ENCODE measurements at places on chromosomes 7 and 10.

DNA sequence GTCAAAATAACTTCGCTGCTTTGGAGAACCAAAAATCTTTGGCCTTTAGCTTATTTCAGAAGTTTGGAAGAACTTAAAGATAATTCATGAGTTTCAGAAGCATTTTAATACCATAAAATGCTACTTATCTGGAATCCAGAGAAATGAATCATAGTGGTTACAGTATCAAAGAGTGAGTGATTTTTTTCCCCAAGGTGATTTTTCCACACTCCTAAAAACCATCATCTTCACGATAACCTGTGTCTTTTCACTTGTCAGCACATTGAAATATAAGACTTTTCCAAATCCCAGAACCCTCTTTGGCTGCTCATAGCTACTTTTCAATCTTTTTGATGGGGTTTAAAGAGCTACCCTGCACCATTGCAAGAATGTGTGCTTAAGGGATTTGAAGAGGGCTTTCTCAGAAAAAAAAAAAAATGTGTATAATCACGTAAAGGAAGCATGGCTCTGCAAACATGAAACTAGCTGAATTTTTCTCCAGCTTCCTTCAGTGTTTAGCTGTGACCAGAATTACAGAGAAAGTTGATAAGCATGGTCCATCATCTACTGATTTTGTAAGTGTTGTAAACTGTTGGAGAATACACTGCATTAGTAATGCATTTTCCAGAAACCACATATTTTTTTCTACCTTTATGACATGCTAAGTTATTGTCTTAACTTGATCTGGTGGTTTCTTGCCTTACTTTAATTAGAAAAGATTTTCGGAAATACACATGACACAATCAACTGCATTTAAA is 134.9 kb downstream of the BICC1 start:
- no peak for DNase-seq

- DNase-seq, result no peak
These were observed 26.0 kb upstream of the MCU start for GRCh38 chr10:72665925-72666324.

GRCh38 chr7:114822131-114822530 is 99.8 kb upstream of the MDFIC start:
- no peak for DNase-seq

DNA sequence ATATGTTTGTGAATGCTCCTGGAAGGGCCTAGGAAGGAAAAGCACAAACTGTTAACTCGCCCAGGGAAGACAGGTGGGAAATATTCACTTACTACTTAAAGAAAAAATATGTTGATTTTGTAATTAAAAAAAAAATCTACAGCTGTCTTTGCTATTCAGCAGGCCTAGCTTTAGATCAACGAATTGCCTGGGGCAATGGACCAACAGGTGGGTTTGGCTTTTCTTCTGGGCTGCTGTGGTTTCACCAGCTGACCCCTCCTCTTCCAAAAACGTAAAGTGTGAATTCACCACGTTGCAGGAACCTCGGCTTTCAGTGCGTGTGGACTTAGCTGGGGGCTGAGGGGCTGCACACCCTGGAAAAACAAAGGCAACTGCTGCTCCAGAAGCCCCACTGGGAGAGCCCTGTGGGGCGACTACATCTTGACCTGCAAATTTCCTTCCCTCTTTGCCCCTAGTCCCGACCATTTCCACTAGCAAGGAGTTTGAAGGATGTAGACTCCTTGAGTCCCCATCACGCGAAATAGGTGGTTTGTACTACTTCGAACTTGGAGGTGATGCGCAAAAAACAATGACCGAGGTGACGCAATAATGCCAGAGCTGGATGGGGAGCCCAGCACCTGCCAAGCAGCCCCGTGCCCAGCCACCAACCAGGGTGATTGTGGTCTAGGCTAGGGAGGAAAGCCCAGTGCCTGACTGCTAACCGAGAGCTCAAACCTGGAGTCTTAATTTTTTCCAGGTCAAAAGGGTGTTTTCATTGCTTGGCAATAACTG is 7.4 kb downstream of the PRLHR start:
- DNase-seq, result no peak

DNA sequence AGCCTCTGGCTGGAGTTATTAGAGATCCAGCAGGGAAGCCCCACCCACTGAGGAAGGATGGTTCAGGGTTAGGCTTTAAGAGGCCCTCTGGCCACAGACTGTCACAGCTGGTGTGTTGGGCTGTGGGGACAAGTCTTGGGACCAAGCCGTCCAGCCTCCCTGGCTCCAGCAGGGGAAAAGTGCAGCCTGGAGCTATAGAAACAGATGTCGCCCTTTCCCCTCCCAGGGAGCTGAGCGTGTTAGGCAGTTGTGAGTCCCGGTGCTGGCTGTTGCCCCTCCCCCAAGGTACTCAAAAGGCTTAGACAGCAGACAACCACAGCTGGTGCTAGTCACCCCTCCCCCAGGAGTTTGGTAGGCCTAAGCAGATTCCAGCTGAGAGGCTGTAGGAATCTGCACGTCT is 143.4 kb downstream of the TMEM168 start:
- DNase-seq, result no peak

GRCh38 chr10:86937502-86938154 is 19.8 kb downstream of the MMRN2 start:
- no peak for DNase-seq

GRCh38 chr10:95262763-95263518 is 27.9 kb downstream of the PDLIM1 start:
- no peak for DNase-seq

- DNase-seq, result no peak
These were observed 195.0 kb downstream of the AHR start for GRCh38 chr7:17493446-17493845.

- no peak for DNase-seq
These were observed 94.8 kb downstream of the KIAA1217 start for GRCh38 chr10:24303522-24304310.

- DNase-seq, result no peak
These were observed 40.6 kb upstream of the SEPTIN7 start for GRCh38 chr7:35760143-35760745.

GRCh38 chr10:35685402-35685801 is 43.3 kb upstream of the FZD8 start:
- DNase-seq, result no peak

GRCh38 chr10:3605882-3606281 is 179.1 kb downstream of the KLF6 start:
- DNase-seq, result no peak

Data from stimulated activated CD4-positive, alpha-beta T cell treated with anti-CD3 and anti-CD28 coated beads, Interleukin-1b, Interleukin-23, amount 100 ng/mL, for 24 hours (primary cell).